ENCODE measurements at places on chromosomes 3 and 15.

DNA sequence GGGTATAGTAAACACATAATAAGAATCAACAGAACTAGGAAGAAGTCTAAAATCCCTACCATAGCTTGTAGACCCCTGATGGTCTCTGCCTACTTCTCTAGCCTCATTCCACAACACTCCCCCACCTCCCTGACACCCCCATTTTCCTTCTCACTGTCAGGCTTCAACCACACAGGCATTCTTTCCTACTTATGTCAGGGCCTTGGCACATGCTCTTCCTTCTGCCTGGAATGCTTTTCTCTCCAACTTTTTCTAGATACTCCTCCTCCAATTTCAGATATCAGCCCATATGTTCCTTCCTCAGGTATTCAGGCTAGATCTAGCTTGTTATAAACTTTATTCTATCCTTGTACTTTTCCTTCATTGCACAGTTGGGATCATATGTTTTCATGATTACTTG lies 106.0 kb upstream of the MRPL3 start:
- no peak for DNase-seq

GRCh38 chr15:33910741-33911140 lies 57.6 kb upstream of the CHRM5 start:
- no peak for DNase-seq

- DNase-seq = no peak
These were observed 36.9 kb upstream of the CTSH start for GRCh38 chr15:78981532-78982313.

DNA sequence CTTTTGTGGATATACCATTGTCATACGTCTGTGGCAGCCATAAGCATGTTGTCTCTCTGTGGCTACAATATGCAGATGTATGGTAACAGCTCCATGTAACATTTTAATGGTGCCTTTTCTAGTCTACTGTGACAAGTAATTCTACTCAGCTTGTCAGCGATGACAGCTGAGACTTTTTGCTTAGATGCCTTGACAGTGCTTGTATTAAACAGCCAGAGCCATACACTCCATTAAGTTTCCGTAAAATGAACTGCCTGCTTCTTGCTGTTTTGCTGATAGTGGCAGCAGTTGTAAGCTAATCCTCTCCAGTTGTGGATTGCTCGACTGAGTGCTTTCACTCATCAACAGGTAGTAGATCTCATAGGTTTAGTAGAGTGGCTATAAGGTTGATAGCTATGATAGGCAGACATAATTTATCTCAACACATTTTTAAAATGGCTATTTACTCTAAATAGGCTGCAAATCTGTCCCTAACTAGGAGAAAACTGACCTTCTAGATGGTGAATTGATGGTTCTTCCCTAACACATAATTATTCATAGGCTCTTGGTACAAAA lies 260.2 kb upstream of the NAALADL2 start:
- no peak for DNase-seq

- DNase-seq = no peak
These were observed 36.5 kb downstream of the TGFBR2 start for GRCh38 chr3:30642849-30643361.

GRCh38 chr3:127847236-127847720 lies 25.0 kb upstream of the MGLL start:
- no peak for DNase-seq

DNA sequence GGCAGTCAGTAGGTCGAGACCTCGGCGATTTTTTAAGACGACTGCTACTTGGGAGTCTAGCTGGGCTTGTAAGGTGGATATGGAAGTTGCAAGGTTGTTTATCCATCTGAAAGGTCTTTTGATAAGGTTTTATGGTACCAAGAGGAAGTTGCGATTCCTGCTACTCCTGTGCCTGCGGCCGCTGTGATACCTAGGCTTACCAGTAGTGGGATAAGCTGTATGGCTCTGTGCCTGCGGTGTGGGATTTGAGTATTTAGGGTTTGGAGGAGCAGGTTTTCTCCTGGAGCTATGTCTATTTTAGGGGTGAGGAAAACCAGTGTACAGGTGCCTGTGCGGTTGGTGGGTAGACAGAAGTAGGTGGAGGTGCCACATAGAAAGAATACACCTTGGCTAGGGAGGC lies 1059.8 kb downstream of the SI start:
- DNase-seq = no peak

Measured in NCI-H2029 treated with DMSO at 0.1 percent for 48 hours (cell line).